Stimulated activated CD4-positive, alpha-beta T cell treated with anti-CD3 and anti-CD28 coated beads, Interleukin-1b, Interleukin-23, amount 100 ng/mL, for 1 hour (primary cell): ENCODE measurements at places on chromosomes 6 and 20.

GRCh38 chr20:62386383-62387218 lies at the start of gene RPS21:
Gene RPS21, plus strand, starts transcription at chr20:62387103. Its CDS starts 236 bp downstream, at chr20:62387339.
- peak; percentile 82 for DNase-seq

- no peak for DNase-seq
Measured at GRCh38 chr20:58922036-58922435, 59.0 kb upstream of the NELFCD start.

GRCh38 chr6:164214066-164214465 lies 799.5 kb downstream of the QKI start:
- no peak for DNase-seq

DNA sequence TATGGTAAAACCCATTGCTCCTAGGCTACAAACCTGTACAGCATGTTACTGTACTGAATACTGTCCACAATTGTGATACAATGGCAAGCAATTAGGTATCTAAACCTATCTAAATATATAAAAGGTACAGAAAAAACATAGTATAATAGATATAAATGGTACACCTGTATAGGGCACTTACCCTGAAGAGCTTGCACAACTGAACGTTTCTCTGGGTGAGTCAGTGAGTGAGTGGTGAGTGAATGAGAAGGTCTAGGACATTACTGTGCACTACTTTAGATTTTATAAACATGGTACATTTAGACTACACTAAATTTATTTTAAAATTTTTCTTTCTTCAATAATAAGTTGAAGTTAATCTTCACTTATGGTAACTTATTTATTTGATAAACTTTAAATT lies 119.9 kb upstream of the CEP85L start:
- no peak for DNase-seq

GRCh38 chr6:128632131-128632530 lies 111.7 kb upstream of the PTPRK start:
- DNase-seq, result no peak

DNA sequence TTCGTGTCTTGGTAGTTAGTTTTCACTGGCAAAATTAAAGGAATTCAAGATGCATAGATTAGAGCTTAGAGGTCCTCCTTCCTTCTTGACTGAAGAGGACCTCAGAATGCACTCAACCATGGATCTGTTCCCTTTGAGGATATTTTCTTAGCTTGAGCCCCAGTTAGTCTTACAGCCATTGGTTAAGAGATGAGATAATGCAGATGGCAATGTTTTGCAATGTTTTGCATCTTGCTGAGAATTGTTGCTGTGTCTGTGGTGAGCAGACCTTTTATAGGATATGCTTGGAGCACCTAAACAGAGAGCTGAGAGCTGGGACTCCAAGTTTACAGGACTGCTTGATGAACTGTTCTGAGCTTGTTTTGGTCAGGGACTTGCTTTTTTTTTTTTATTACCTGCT lies 107.5 kb downstream of the TMEM170B start:
- no peak for DNase-seq

- DNase-seq, result no peak
Measured at GRCh38 chr6:4324746-4325145, 189.4 kb upstream of the ECI2 start.

DNA sequence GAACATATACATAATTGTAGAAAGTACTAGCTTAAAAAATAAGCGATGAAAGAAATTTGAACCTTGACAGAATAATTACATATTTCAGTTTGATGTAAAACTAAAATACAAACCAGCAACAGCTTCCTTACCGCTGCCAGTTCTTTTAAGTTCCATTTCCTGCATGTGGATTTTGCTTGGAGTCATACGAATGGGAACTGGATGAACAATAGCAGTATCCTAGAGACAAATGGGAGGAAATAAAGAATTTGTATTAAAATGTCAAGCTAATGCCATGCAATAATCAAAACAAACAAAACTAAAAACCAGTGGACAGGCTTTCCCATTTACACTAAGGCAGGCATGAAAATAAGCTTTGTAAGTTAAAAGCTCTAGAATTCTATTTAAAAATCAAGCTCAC lies 67.1 kb downstream of the REPS1 start:
- DNase-seq, result no peak

GRCh38 chr20:38866265-38867061 lies 59.8 kb upstream of the FAM83D start:
- no peak for DNase-seq

DNA sequence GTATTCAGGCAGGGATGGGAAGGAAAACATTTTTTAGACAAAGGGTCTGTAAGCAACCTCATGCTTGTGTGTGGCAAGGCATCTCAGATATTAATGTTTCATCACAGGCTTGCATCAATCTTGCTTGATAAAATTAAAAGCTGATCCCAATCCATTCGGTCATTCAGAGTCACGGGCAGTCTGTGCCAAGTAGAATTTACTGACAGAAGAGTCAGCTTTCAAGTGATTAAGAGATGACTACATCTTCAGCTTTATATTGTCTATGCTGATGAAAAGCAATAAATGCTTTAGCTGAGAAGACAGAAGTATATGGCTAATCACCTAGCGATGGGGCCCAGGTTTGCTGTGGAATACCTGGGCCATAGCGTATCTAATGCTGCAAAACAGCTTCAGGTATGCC lies 3.5 kb downstream of the PLEKHG1 start:
- DNase-seq, result no peak
